ENCODE measurements at places on chromosomes 5 and 9.
A peak's percentile ranks its signal among the peaks of the same experiment; 100 is the strongest.

DNA sequence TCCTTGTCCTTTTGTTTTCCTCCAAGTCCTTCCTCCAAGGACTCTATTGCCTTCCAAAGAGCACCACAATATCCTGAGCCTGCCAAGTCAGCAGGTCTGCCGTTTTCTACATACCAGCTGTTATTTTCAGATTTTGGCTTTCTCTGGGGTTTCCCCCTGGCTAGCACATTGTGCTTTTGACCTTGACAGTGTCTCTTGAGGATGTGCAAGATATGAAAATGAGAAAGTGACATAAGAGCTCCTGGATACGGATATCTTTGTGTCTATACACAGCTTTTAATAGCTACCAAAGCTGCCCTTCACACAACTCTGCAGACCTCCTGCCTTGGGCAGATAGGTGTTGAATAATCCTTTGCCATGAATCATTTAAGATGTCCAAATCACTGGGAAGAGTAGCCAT is 67.0 kb downstream of the HAPLN1 start:
- no peak for DNase-seq

GRCh38 chr9:5556101-5556705 is 45.9 kb downstream of the PDCD1LG2 start:
- no peak for DNase-seq

GRCh38 chr5:168706655-168707069 is 127.5 kb upstream of the PANK3 start:
- peak; percentile 19 for DNase-seq

- DNase-seq, result no peak
Measured at GRCh38 chr5:30871196-30871595, 322.3 kb upstream of the CDH6 start.

DNA sequence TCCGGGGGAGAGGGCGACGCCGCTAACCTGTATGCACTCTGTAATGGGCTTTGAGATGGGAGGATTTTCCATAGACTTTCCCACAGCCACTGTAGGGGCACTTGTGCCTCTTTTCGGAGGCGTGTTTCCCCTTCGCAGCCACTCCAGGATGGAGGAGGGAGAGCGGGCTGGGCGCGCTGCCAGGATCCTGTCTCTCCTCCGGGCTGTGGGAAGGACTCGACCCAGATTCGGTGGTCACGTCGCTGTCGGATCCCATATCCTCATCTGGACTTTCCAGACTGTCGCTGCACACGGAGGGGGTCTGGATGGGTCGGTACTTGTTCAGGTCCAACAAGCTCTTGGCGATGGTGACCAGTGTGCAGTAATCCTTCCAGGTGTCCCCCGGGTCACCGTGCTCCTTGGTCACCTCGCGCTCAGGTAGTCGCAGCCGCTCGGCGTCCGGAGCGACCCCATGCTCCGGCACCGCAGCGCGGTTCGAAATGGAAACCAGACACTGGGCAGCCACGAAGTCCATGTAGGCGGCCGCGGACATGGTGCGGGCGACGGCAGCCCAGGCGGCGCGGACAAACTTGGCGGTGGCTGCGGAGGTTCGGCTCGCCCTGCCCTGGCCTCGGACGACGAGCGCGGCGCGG is 1.5 kb downstream of the KLF9 start:
- peak; percentile 85 for DNase-seq

GRCh38 chr5:95845391-95845790 is 22.9 kb upstream of the GLRX start:
- DNase-seq, result no peak

GRCh38 chr9:81535542-81536241 is 153.7 kb downstream of the TLE1 start:
- DNase-seq, result peak; percentile 16

GRCh38 chr9:134555094-134555650 is 86.4 kb upstream of the COL5A1 start:
- DNase-seq, result peak; percentile 88

DNA sequence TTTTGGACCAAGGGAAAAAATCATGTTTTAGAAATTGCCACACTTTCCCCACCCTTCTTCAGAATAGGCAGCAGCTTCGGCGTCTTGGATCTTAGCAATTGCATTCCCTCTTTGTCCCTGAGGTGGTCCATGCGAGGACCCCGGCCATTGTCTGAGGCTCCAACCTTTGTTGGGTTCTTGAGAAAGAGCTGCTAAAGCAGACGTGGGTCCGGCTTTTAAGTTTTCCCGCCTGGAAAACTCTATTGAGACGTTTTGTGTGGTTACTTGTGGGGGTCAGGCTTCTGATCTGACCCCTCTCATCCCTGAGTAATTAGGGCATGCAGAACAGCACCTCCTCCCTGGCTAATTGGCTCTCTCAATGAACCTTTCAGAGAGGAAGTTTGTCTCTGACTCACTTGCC is 509.6 kb upstream of the TNC start:
- DNase-seq, result no peak

GRCh38 chr5:179836225-179837019 is 15.7 kb downstream of the SQSTM1 start:
- DNase-seq, result no peak

GRCh38 chr5:179967489-179967888 is 59.8 kb upstream of the TBC1D9B start:
- no peak for DNase-seq

DNA sequence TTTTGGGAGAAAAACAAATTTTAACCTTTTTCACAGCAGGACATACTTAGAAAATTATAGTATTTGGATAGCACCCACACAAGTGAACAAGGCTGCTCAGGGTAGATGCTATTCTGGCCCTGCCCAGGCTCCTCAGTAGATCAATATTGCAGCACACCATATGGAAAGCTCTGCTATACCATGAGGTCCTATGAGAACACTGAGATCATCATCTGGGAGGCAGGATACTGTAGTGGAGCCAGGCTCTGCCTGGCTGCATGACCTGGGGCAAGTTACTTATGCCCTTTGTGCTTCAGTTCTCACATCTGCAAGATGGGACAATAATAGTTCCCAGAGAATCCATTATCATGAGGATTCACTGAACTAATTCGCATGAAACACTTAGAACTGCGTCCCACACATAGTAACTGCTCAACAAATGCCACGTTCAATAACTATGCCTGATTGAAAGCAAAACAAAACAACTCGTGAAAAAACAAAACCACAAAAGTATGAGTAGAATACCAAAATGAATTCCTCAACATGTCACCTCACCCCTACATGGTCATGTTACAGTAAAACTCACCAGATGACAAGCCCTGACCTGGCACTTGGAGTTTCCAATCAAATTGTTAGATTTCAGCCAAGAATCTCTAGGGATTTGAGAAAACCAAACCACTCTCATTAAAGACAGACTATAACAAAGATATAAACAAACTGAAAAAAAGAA is 31.9 kb downstream of the ARSB start:
- peak; percentile 68 for DNase-seq

GRCh38 chr9:127051881-127052595 is 70.4 kb downstream of the ANGPTL2 start:
- no peak for DNase-seq

GRCh38 chr5:154758493-154758892 is 3.3 kb downstream of the LARP1 start:
- DNase-seq, result peak; percentile 80

GRCh38 chr5:80230269-80230992 is 25.4 kb downstream of the SERINC5 start:
- no peak for DNase-seq

DNA sequence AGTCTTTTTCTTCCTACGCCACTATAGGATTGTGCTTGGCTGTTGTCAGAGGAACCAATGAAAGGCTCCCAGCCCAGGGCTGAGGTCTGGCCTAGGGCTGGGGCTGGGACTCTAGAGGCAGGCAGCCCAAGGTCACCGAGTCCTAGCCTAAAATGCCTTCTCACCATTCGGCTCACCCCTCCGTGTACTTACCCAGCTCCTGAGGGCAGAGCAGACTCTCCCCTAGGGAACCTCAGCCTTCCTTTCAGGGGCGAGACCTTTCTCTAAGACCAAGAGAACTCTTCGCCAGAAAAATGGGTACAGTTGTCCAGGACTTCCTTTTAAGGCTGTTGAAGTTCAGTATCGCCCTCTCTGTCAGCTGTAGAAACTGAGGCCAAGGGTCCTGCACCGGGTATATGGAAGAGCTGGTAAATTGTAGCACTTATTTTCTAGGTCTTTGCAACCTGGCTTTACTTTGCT is 1.7 kb upstream of the SPRY4 start:
- no peak for DNase-seq

GRCh38 chr9:81379655-81380054 is 309.7 kb downstream of the TLE1 start:
- DNase-seq, result peak; percentile 14

DNA sequence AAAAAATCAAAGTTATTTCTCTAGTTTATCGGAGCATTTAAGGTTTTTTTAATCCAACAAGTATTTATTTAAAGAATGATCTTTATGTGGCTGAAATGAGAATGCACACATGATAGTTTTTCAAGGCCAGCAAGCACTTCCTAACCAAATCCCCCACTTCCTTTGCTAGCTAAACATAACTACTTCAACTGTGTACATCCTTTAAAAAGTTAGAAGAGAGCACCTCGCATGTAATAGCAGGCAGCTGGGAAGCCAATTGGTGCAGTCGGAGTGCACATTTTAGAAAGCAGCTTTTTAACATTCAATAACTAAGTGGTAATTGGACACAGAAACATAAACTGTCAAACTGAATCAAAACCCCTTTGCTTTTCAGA is 245.7 kb downstream of the BNC2 start:
- no peak for DNase-seq

DNA sequence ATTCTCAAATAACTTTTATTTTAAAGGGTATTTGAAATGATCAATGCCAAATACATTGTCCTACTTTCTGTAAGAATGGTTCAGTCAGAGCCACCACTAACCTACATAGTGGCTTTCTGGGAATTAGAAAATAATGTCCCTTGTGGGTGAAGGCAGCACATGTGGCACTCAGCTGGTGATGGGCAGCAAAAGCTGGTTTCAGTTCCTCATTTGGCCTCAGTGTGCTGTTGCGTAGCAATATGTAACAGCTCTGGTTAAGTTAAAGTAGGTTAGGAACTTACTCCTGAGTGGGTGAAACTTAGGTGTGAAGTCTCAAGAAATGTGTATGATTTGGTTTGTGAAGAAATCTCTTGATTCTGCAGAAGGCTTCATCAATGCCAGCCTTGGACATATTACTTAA is 99.6 kb upstream of the SPEF2 start:
- no peak for DNase-seq

GRCh38 chr5:79936002-79936645 is 54.9 kb downstream of the MTX3 start:
- peak; percentile 81 for DNase-seq

GRCh38 chr5:9869616-9870288 is 239.6 kb upstream of the TAS2R1 start:
- peak; percentile 91 for DNase-seq

GRCh38 chr5:139105621-139106071 is 92.5 kb downstream of the SIL1 start:
- DNase-seq, result no peak

GRCh38 chr9:94014066-94014654 is 59.0 kb upstream of the BARX1 start:
- peak; percentile 32 for DNase-seq

DNA sequence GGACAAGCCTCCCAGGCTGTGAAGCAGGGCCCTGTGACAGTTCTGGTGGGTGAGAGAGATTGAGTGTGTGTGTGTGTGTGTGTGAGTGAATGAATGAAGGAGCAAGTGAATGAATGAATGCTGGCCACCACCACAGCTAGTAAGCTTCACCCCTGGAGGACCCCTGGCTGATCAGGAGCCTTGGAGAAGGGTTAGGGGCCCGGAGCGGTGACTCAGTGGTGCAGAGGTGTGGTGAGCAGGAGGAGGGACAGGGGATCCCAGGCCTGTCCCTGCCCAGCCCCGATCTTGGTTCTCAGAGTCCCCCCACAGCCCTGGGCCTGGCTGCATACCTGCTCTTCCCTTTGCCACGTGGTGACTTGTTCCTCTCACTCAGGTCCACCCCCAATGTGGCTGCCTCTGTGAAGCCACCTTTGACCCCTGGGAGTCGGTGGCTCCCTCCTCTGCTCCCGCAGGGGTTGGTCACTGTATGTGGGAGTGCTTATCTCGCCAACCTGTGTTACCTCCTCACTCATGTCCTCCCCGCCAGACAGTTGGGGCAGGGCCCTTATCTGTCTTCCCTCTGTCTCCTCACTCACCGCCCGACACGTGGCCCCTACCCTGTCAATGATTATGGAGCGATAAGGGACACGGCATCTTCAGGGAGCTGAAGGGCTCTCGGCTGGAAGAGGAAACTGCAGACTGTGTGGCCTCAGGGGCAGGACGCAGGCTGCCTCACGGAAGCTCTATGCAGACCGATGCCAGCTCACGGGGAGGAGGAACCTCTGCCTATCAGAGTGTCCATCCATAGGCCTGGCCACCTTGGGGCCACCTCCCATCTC is 99.9 kb upstream of the PITX1 start:
- no peak for DNase-seq

GRCh38 chr9:98860871-98861293 is 53.4 kb downstream of the GALNT12 start:
- DNase-seq, result peak; percentile 99

GRCh38 chr9:7988644-7989280 is 189.2 kb upstream of the DMAC1 start:
- no peak for DNase-seq

- no peak for DNase-seq
Measured at GRCh38 chr5:35212122-35212982, 17.9 kb downstream of the PRLR start.

DNA sequence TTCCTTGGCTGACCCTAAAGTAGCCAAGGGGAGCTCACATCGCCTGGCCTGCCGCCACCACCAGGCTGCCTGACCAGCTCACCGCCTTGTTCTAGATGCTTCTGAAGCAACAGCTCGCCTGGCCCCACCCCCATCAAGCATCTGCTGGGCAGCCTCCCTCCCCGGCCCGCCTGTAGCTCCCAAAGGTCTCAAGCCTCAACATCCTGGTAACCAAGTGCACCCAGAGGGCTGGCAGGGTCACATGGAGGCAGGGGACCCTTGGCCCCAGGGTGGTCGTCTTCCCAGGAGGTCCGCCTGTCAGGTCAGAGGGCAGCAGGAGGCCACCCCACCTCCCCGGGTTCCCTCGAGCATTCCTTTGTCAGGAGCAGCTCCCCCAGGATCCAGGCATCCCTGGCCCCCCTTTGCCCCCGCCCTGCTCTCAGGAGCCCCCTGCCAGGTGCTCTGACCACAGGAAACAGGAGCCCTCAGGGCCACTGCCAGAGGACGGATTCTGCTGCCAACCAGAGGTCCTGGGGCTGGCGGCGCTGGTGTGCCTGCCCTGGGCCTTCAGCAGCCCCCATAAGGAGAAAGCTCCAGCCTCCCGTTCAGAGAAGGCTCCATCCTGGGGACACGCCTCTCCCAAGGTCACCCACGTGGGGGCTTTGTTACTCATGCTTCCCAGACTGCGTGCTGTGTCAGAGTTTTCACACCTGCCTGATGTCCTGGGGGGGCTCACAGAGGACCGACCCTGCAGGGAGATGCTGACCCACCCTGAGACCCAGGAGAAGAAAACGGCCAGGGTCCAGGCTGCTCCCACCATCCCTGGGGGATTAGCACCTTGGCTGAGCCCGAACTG is 3.5 kb upstream of the LRRC14B start:
- peak; percentile 37 for DNase-seq

DNA sequence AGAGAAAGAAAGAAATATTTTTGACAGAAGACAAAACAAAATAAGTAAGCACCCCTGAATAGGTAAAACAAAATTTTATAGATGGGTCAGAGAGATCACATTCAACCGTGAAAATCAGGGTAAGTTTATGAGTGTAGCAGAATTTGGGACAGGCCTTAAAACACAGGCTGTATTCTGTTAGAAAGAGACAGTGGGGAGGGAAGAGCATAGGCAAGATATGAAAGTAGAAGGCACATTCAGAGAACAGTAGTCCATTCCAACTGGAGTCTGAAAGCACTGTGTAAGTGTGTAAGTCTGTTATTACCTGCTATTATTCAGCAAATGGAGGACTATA is 38.6 kb downstream of the MRPS27 start:
- DNase-seq, result no peak

Measured in AG10803 (cell line).